Kidney epithelial cell (primary cell): ENCODE measurements at places on chromosomes 7 and 10.

GRCh38 chr7:94439893-94440381 lies 45.2 kb downstream of the COL1A2 start:
- DNase-seq = no peak

- DNase-seq = no peak
These were observed 433.2 kb downstream of the TNS3 start for GRCh38 chr7:47148536-47149207.

- no peak for DNase-seq
These were observed 31.7 kb upstream of the OPALIN start for GRCh38 chr10:96390460-96390864.

- no peak for DNase-seq
These were observed 287.0 kb downstream of the TCF7L2 start for GRCh38 chr10:113236998-113237397.

DNA sequence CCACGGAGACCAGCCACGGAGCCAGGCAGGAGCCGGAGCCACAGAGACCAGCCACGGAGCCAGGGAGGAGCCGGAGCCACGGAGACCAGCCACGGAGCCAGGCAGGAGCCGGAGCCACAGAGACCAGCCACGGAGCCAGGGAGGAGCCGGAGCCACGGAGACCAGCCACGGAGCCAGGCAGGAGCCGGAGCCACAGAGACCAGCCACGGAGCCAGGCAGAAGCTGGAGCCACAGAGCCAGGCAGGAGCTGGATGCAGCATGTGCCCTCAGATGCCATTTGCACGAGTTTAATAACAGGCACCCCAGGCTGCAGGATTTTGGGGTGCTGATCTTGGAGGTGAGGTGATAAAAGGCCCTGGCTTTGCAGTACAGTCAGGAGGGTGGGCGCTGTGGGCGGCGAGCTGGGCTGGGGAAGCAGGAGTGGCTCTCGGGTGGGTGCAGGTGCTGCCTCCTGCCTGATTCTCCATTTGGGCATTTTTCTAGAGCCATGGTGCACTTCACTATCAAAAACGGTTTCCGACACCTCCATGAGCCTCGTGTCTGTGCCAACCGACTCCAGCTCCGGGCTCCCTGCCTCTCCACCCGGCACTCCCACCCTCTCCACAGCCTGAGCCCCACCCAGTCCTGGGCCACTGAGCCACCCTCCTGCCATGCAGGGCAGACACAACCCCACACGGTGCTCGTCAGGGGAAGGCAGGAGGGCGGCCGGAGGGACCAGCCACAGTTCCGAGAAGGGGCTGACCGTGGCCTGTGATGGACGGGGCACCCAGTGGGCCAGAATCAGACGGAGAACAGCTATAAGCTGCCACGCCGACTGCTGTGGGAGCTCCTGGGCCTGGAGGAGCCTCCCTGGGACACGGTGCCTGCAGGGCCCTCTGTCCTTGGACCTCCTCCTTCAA lies 40.8 kb upstream of the NKX6-2 start:
- DNase-seq = no peak

GRCh38 chr7:95322854-95323253 lies 1.5 kb downstream of the PON1 start:
- DNase-seq = no peak

DNA sequence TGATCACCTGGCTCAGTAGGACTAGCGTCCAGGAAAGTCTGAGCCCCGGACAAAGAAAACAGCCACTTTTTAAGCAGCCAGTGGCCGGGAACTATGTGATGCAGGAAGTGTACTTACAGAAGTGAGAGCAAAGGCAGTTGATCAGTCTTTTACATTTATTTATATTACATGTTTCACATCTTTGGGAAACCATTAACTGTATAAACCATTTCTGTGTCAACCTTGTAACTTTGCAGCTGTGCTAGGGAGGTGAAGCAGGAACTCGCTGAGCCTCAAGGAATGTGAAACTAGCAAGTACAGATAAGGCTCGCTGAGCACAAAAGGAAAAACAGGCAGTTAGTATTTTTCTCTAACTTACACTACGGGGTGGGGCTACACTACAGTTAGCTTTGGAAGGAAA lies 39.9 kb upstream of the HECW1 start:
- no peak for DNase-seq

DNA sequence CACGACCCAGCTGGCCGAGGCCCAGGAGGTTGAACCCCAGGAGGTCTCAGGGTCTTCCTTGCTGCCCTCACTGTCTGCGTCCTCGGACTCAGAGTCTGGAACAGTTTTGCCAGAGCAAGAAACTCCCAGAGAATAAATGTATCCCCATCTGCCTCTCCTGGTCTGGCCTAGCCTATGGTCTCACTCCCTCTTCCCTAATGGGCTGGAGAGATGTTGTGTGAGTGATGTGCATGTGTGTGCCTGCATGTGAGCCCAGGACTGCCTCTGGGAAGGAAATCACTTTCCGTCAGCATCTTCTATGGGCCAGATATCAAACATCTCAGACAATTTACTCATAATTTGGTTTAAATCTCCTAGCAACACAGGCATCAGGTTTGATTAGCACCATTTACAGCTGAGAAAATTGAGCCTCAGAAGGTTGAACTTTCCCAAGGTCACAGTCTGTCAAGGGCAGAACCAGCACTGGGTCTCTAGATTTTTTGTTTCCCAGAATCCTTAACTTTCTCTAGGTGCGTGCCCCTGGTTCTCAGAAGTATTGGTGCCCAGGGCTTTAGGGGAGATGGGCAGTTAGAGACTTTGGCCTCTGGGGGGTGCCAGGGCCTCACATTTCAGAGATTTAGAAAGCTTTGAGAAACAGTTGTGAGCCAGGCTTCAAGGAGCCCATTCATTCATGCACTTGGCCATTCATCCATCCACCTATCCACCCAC lies 4.9 kb downstream of the TMEM270 start:
- no peak for DNase-seq

DNA sequence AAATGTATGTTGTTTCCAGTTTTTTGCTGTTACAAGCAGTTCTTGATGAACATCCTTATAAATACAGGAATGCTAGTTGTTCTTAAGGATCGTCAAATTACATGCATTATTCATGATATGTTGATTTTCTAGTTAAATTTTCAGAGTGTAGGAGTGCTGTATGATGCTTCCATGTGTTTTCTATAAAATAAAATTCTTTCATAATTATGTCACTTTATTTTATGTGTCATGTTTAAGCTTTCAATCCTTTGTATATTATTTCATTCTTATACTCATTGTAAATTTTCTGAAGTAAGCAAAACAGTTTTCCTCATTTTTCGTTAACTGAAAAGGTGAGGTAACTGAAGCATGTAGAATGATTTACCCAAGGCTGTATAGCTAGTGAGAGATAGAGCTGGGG lies 16.8 kb upstream of the MYPN start:
- no peak for DNase-seq

- no peak for DNase-seq
These were observed 2.3 kb downstream of the DENND2A start for GRCh38 chr7:140638173-140638791.

DNA sequence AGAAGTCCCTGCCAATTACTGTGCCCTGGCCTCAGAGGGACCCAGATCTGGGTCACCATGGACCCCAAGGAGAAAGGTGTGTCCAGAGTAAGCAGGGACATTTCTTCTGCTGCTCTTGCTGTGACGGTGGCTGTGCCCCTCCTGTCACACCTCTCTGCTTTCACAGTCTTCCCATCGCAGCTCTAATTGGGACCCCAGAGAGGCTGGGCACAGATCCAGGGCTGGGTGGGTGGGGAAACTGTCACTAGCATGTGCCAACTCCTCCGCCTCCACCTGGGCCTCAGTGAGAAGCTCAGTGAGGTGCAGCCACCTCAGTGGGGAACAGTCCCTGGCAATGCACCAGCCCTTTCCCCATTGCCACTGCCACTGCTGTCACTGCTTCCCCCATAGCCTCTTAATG lies 37.3 kb upstream of the ADCYAP1R1 start:
- DNase-seq = no peak

DNA sequence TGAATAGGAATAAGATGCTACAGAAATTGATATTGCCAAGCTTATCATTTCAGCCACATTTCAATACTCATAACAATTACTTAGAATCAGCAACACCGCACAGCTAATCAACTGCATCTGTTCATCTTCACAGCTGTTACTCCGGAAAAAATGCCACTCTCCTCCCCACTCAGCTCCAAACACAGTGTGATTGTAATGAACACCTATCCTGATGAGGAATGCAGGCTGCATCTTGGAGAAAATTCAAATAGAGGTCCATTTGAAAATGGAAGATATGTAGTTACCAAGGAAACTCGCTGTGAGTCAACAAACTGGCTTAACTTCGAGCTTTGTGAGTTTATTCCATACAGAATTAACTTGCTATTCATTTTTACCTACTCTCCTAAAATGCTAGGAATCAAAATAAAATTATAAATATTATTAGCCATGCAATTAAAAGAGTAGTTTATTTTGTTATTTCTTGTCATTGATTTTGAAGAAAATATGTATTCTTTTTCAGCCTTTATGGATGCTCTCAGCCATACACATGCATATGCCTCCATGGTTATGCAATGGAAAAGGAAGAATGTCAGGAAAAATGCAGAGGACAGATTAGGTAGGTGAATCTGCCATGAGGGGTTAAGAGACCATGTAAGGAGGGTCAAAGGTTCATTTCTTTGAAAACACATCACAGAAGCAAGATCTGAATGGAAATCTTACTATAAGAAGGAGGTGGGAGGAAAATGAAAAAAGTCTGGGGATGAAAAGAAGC lies 267.2 kb downstream of the POM121L12 start:
- no peak for DNase-seq

GRCh38 chr7:50512384-50512783 lies 52.8 kb downstream of the DDC start:
- no peak for DNase-seq

- DNase-seq = no peak
These were observed 54.1 kb upstream of the FAM180A start for GRCh38 chr7:135802697-135803096.

DNA sequence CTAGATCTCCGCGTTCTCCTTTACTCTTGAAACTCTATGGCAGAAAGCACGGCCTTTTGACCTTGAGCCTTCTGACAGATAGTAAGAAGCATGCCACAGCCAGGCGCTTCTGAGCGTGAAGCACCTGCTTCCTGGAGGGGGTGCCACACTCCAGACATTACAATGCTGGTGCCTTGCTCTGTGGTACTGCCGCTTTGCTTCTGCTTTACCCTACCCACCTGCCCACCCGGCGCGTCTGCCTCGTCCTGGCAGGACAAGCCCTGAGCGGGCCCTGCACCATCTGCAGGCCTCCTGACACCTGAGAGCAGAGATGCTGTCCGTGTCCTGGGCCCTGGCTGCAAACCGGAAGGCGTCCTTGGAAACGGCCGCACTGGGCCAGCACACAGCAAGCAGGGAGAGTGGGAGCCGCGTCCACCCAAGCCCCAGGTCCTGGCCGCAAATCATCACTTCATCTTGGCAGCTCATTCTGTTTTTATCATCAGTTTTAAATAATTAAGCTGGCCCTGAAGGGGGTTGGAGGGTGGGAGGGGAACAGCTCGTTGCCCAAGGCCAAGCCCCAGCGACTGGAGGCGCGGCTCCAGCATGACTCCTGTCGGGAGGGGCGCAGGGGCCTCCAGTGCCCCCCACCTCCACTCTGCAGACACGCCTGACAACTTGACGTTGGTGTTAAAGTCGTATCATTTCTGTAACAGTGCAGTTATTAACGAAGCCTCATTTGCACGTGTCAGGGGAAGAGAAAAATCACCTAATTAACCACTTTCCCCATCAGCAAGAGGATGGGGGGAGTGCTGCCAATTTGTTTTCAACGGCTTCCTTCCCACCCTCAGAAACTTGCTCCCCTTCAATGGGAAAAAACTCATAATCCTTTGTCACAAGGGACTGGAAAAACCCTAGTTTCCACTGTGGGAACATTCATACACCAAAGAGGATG lies 132.2 kb downstream of the MAD1L1 start:
- DNase-seq = no peak

DNA sequence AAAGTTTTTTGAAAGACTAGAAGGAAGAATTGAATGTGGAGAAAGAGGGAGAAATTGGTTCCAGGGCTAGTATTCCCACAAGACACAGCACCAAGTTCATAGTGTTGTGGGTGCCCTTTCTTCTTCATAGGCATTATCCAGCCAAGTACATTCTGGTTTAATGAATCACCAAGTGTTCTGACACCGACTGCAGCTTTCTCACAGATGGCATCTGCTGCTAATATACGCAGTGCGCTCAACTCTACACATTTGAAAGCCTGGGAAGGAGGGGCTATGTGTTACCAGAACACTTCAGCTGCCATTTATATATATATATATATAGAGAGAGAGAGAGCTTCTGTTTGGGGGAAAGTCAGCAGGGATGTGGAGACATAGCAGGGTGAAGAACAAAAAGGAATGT lies 1168.4 kb downstream of the GATA3 start:
- no peak for DNase-seq

DNA sequence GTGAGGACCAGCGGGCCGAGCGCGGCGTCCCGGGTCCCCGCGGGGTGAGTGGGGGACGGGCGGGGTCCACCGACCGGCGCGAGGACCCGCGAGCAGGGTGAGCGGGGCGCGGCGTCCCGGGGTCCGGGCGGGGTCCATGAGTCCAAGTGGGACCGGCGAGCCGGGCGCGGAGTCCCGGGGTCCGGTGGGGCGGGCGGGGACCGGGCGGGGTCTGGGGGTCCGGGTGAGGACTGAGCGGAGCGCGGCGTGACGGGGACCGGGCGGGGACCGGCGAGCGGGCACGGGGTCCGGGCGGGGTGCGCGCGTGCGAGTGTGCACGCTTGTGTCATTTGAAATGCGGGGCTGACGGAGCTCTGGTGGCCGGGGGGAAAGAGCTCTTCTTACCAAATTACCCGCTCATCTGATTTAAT lies 765 bp downstream of the CELF2 start:
- DNase-seq = no peak

- no peak for DNase-seq
These were observed 1.7 kb downstream of the TUBGCP2 start for GRCh38 chr10:133306941-133307379.

DNA sequence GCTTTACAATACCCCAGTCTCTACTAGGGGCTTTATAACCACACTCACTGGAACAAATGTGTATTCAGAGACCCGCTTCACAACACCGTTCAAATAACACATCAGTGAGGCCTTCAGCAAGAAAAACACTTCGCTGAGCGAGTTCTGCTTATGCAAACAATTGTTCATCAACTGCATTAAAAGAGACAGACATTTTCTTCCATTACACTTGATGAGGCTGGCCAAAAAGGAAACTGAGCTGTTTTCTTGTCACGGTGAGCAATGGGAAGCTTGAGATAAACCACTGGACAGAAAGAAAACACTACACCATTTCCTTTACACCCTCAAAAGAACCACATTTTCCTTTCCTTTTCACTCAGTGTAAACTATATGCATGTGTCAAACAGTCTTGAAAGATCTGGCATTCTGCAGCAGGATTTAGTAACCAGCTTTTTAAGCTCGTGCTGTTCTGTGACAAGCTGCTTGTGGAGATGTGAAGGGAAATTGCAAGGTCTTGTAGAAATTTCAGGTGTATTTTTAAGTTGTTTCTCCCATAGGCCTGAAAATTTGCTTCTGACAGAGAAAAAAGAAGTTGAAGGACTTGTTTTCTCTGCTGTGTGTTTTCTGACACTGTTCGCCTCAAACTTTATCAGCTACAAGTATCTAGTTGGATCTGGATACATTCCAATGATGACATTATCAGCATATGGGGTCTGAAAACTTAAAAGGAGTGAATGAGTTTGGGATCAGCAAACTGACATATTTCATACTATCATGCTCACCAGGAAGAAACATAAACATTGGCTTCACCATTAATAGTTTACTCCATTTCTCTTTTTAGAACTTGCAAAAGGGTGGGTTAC lies 693.1 kb downstream of the PARD3 start:
- no peak for DNase-seq

- no peak for DNase-seq
These were observed 335.3 kb downstream of the PLXNA4 start for GRCh38 chr7:132240821-132241422.
